Neural progenitor cell (in vitro differentiated cells): ENCODE measurements at places on chromosomes 11 and 22.
A peak's percentile ranks its signal among the peaks of the same experiment; 100 is the strongest.

DNA sequence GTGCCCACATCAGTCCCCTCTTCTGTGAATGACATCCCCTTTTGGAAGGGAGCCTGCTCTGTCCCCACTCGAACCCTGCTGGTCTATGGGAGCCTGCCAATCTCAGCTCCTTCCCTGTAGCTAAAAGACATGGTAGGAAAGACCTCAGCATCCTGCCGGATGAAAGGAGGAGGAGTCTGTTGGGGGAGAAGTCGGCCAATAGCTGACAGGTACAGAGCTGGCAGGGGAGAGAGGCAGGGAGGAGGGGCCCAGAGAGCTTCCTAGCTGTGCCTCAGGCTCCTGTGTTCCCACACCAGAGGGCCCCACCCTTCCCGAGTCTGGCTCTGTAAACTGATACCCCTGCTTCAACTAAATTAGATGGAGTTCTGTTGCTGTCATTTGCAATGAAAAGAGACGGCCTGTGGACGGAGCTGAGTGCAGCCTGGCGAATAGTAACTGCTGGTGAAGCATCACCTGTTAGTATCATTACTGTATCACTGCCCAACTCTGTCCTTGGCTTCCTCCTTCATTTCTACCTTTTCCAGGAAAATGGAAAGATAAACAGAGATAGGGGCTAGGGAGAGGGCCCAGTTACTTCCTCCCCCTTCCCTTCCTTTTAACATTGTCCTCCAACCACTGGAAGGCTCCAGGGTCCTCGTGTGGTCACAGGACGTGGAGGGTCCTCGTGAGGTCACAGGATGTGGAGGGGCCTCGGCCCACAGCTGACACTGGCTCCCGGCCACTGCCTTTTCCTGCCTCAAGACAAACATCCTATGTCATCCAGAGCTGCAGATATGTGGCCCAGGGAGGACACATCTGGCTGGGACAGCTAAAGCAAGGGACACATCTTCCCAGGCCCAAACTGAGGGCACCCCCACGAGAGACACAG is 15.1 kb downstream of the FXYD6 start:
- DNase-seq, result peak; percentile 94

- DNase-seq, result no peak
These were observed 2.5 kb downstream of the KCNJ11 start for GRCh38 chr11:17385926-17386325.

DNA sequence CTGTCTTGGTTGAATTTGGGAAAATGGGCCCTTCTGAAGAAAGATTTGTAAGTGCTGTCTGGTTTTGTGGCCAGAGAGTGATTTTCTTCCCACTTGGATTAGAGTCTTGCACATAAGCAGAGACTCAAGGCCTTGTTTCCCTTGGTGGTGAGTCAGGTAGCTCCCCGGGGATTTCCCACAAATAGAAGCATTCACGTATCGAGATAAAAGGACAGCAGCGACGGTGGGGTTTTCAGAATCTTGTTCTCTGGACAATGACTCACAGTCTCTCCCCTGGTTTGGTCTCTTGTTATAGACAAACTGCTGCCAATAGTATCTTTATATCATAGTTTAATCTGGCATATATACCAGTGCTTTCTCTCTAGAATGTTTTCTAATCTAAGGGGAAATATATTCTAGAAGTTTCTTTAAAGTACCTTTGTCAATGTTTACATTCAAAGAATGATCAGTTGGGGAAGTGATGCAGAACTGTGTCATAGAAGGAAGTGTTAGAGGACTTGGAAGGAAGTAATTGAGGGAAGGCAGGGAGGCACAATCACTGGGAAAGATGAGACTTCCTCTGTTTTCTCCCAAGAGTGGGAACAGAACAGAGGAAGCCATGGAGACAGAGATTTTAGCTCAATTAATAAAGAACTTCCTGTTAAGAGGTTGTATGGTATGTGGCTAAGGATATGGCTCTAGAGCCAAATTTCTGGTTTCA is 18.1 kb downstream of the POLA2 start:
- DNase-seq, result no peak

DNA sequence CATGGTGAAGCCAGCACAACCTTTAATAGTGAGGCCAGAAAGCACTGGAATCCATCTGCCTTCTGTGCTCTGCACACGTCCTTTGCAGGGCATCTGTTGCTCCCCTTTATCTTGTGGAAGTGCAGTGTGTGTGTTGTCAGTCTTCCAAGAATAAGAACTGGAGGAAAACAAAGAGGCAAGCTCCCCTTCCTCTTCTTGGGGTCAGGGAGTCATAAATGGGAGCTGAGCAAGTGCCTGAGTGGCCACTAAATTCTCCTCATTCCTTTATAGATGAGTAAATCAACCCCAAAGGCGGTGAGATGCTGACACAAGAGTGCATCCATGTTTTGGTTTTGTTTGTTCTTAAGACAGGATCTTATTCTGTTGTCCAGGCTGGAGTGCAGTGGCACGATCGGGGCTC is 38.3 kb downstream of the WT1 start:
- no peak for DNase-seq

- no peak for DNase-seq
These were observed 14.8 kb upstream of the WDR74 start for GRCh38 chr11:62854013-62854824.

GRCh38 chr11:111225881-111226280 is 19.6 kb upstream of the POU2AF2 start:
- no peak for DNase-seq

DNA sequence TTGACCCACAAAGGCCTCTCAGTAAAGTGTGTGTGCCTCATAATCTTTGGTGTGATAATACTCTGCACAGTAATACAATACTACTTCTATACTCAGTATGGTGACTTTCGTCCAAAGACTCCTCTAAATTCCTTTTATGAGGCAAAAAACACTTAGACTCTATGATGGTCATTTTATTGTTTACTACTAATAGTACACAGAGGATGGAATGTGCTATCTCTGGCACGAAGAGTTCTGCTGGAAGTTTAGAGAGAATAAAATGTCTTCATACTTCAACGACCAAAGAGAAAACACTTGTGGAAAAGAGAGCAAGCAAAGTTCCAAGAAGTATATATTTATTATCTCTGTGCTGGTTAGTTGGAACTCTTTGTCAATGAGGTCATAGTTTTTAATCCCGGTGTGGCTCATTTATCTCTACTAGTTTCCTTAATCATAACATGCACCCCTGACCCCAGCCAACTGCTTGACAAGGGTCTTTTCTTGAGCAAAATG is 7.5 kb upstream of the CSTF3 start:
- no peak for DNase-seq

- no peak for DNase-seq
These were observed 12.0 kb downstream of the GUCY1A2 start for GRCh38 chr11:107006076-107006833.

DNA sequence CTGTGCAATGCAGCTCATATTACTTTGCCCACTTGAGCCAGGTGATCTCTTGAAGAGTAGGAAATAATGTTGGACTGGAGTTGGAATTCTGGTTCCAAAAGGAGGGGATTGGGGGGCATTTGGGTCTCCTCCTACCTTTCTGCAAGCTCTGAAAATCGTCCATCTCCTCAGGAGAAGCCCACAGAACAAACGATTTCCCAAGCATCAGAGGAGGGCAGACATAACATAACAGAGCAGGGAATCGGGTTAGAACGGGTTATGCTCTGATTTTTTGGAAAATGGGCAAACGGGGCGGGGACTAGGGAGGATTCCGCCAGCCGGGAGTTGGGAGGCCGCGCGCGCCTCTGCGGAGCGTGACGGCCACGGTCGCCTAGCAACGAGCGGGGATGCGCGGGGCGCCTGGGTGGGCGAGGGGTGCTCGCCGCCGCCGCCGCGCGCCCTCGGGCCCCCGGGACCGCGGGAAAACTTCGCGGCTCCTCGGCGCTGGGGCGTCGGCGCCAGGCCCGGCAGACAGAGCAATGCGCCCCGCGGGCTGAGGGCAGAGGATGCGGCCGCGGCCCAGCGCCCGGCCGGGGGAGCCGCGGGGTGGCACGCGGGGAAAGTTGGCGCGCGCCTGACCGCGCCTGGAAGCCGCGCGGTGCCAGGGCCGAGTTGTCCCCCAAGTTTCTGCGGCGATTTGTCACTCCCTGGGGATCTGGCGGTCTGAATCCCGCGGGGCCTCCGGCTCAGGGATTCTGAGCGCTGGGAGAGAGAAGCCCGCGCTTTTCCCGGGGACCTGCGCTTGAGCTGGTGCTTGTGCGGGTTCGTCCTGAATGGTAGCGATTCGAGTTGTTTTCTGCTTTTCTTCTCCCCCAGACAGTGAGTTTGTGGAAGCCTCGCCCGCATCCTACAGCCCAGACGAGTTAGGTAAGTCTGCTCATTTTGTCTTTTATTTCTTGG is 27.8 kb upstream of the AMOTL1 start:
- peak; percentile 81 for DNase-seq
